ENCODE measurements at places on chromosomes 3 and 15.

DNA sequence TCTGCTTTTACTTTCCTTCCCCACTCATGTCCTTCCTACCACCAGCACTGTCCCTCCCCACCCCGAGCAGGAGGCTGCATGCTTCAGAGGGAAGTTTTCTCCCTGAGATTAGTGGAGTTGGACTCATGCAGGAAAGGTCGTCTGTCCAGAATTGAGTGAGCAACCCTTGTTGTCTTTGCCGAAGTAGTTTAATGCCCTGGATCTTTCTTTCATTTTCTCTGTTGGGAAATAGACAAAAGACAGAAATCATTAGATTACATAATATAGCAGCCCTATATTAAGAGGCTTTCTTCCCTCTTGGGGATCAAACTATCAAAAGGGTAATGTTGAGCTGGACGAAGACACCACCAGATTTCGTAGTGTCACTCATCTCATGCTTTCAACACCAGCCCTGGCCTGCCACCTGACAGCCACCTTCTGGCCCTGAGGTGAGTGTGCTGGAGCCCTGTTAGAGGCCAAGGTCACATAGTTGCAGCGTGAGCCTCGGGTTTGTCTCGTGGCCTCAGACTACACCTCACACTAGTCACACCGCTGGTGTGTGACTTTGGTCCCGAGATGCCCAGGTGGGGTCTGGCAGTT, 231.0 kb downstream of the ITPR1 start:
- no peak for DNase-seq

GRCh38 chr3:33915796-33916546, 117.5 kb downstream of the PDCD6IP start:
- DNase-seq: no peak

GRCh38 chr3:106018102-106018501, 149.3 kb upstream of the CBLB start:
- no peak for DNase-seq

GRCh38 chr15:51205050-51205975, 110.6 kb upstream of the TNFAIP8L3 start:
- no peak for DNase-seq

GRCh38 chr15:79035814-79036213, 54.8 kb downstream of the RASGRF1 start:
- DNase-seq: no peak

- DNase-seq: no peak
These were observed 43.5 kb downstream of the CFAP92 start for GRCh38 chr3:128950223-128950938.

GRCh38 chr3:157417247-157417646, 19.4 kb upstream of the PTX3 start:
- no peak for DNase-seq

GRCh38 chr3:140500473-140500872, 177.4 kb upstream of the TRIM42 start:
- no peak for DNase-seq

DNA sequence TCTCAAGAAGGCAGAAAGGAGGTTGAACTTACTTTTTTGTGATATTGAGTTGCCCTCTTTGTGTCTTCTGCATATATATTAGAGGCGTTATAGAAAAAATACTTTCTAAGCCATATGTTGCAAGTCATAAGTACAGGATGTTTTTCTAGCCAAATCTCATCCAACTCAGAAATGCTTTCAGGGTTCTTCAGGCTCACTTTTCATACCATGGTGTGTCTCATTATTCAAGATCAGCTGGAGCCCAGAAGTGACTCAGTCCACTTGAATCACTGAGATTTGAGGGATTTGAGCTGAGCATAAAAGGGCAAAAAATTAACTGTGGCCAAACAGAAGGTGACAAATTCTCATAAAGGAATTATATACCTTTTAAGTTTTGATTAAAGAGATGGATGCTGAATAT, 157.3 kb downstream of the WNT5A start:
- DNase-seq: no peak

DNA sequence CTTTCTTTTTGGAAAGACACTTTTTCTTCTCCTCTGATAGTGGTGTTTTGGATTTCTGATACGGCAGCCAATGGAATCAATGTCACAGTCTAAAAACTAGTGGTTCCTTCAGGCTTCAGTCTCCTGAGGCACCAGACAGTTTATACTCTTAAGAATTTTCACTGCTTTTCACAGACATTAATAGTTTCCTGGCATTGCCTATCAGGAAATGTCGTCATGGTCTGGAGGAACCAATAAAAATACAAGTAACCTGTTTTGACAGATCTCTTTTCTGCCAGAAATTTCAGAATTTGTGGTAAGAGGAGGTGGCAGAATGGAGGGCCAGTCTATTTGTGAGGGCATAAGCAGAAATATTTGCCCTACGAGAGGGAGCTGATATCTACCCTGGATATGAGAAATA, 44.8 kb downstream of the FILIP1L start:
- no peak for DNase-seq

GRCh38 chr15:58932710-58933280, 684 bp downstream of the SLTM start:
- no peak for DNase-seq
